ENCODE measurements at places on chromosomes 3 and 15. TPM values are rescaled to one million over a fixed set of nuclear protein-coding genes. Genes with fewer than 3 reads are reported as not detected.

Gene PSMD2
- 188 TPM for total RNA-seq

Gene GRM7
- 52.4 TPM for total RNA-seq

Gene GAP43
- total RNA-seq, result 125 TPM

DNA sequence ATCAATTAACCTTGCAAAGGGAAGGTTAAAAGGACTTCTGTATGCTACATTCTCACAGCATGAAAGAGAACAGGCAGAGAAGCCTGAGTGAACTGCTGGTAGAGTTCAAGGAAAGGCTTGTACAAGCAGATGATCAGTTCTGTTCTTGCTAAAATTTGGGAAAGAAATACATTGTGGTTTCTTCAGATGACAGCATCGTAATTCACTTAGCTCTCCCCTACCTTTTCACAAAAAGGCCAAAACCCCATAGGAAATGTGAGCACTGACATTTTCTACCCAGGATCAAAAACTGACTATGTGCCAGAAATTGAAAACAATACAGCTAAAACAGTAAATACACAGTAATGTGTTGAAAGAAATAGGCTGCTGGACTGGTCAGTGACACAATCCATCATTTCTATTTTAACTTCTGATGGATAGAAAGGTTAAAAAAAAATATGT lies 216.4 kb downstream of the DPH6 start:
- no peak for DNase-seq

- DNase-seq, result no peak
These were observed 175.0 kb downstream of the C3orf38 start for GRCh38 chr3:88324788-88325187.

DNA sequence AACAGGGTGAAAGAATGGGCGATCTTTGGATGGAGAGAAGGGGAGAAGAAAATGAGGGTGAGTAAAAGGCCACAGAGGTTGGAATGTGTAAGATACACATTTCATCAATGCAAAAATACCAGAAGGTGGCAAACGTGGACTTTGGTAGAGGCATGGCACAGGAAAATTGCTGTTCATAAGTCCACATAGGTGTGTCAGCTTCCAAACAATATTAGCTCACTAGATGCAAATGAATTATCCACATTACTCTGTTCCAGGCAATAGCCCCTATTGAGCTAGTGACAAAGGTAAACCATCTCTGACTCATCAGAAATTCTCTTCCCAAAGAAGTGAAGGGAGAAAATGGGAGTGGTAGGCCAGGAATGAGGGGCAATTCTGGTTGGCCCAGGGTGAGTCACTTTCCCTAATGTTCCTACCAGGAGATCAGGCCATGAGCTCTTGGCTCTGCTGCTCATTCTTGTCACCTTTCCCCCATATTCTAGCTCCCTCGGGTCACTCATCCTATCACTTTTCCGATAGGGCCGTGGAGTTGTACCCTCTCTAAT lies 19.9 kb downstream of the ACKR2 start:
- DNase-seq, result no peak

GRCh38 chr3:159763011-159763601 lies 225.5 kb upstream of the IL12A start:
- peak; percentile 53 for DNase-seq

- DNase-seq, result no peak
These were observed 39.2 kb upstream of the NMNAT3 start for GRCh38 chr3:139716908-139717485.

DNA sequence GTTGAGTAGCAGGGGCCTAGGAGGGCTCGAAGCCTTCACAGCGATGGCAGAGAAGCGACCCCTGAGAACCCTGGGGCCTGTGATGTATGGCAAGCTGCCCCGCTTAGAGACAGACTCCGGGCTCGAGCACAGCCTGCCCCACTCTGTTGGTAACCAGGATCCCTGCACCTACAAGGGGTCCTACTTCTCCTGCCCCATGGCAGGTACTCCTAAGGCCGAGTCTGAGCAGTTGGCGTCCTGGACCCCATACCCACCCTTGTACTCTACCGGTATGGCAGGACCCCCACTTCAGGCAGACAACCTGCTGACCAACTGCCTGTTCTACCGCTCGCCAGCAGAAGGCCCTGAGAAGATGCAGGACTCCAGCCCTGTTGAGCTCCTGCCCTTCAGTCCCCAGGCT lies 4.3 kb downstream of the C15orf39 start:
- DNase-seq, result no peak

All from cerebellum (tissue), 4 donors.